C1 segment of cervical spinal cord (tissue), 14 donors: ENCODE measurements at places on chromosomes 7 and 10.

- DNase-seq, result peak; percentile 53
These were observed 22.7 kb upstream of the KCNK18 start for GRCh38 chr10:117174439-117175214.

DNA sequence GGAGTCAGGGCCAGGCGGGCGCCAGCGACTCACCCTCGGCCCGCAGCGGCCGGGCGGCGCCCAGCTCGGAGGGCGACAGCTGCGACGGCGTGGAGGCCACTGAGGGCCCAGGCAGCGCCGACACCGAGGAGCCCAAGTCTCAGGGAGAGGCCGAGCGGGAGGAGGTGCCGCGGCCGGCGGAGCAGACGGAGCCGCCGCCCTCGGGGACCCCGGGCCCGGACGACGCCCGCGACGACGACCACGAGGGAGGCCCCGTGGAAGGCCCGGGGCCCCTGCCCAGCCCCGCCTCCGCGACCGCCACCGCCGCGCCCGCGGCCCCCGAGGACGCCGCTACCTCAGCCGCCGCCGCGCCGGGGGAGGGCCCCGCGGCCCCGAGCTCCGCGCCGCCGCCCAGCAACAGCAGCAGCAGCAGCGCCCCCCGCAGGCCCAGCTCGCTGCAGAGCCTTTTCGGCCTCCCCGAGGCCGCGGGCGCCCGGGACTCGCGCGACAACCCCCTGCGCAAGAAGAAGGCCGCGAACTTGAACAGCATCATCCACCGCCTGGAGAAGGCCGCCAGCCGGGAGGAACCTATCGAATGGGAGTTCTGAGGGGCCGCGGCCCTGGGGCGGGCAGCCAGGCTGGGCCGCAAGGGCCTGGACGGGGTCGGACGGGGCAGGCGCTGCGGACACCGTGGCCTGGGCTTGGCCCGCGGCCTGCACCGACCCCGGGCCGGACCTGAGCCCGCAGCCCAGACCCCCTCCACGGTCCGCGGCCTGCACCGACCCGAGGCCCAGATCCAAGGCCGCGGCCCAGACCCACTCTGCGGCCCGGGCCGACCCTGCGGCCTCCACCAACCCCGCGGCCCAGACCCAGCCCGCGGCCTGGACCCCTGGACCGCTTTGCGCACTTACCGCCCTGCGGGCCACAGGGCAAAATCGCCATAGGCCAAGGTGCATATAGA, 37.9 kb upstream of the SH2B2 start:
- no peak for DNase-seq

DNA sequence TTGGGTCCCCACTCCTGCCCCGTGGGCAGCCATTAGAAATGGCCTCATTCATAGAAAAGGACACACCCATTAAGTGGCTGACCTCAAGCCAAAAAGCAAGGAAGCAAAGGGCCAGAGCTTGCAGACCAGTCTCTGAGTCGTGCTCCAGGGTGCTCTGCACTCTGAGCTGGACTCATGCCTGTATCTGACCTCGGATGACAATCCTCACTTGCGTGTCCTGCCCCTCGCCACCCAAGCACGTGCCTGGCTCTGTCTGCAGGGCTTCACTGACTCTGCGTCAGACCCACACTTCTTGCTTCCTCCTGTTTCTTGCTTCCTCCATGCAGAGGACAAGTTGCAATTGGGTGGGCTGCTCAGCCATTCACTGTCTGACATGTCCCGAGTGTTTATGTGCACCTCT, 138.8 kb downstream of the OAT start:
- DNase-seq, result no peak

DNA sequence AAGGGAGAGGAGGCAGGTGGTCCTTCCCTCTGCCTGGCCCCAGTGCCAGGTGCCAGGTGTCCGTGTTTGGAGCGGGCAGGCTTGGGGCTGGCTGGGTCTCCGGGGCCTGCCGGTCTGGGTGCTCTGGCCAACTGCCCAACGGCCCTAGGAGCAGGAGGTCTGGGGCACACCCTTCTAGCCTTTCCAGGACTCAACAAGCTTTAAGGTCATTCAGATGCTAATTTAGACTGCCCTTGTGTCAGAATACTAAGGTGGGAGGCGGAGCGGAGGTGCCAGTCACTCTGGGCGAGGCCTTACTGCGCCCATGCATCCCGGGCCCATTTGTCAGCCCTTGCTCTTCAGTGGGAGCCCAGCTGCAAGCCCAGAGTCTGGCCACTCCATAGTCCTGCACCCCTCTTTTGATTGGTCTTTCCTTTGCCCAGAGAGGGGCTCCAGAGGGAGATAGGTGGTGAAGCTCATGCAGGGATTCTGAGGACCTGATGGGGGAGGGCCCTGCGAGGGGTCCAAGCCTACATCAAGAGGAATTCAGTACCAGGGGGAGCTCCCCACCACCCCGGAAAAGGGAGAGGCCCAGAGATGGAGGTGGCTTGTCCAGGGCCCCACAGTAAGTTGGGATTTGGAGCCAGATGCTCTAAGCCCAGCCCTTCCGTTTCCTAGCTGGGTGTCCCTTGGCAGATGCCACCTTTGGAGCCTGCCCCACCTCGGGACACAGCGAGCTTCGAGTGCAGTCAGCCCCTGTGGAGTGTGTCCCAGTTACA, 1.3 kb downstream of the PGAM2 start:
- DNase-seq, result no peak

- no peak for DNase-seq
These were observed 16.7 kb downstream of the CAMK2B start for GRCh38 chr7:44308596-44309270.

DNA sequence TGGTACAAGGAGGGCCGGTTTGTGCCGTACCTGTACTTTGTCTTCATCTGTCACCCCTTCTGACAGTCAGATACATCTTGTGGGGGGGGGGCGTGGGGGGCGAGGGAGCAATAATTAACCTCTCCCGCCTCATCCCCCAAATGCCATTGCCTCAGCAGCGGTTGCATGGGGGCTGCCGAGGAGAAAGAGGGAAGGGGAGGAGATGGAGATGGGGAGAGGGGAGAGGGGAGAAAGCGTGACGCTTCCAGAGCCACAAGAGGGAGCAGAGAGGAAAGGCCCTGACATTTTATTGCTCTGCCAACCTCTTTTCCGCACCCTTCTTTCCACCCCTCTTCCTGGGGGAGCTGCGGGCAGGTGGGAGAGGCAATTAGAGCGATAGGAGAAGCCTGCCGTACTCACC, 11.8 kb downstream of the KAZALD1 start:
- DNase-seq, result no peak
